Stimulated activated CD8-positive, alpha-beta memory T cell treated with anti-CD3 and anti-CD28 coated beads, Interleukin-4, amount 100 ng/mL, for 1 hour (primary cell): ENCODE measurements at places on chromosomes 3 and 15.

GRCh38 chr3:123157209-123157597, 44.5 kb upstream of the SEC22A start:
- no peak for DNase-seq

- DNase-seq, result no peak
Observed at GRCh38 chr15:84961114-84961452, 20.6 kb upstream of the PDE8A start.

DNA sequence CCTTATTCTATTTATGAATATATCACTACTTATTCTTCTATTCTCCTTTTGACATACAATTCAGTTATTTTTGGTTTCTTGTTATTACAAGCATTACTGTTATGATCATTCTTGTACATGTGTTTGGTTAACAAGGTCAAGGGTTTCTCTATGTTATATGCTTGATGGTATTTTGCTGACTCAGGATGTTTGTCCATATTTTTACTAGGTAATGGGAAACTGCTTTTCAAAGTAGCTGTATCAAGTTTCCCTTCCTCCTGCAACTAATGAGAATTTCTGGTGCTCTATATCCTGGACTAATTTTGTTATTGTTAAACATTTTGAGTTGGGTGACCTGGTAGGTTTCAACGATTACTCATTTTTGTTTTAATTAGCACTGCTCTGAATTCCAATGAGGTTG, 841.0 kb downstream of the OTOL1 start:
- no peak for DNase-seq

DNA sequence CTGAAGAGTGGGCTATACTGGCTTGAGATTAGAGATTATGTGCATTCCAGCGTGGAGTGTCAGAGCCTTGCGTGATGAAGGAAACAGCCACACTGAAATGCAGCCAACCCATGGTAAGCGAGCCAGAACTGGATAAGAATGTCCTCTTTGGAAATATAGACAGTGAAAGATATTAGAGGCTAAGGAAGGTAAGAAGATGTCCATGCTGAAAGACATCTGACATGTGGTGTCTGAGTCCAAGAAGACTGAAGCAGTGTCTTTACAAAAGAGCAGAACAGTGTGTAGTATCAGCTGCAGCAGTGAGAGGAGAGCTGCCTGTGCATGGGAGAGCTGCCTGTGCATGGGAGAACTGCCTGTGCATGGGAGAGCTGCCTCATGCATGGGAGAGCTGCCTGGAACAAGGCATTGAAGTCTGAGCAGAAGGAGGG, 672.2 kb downstream of the DIPK2A start:
- no peak for DNase-seq

DNA sequence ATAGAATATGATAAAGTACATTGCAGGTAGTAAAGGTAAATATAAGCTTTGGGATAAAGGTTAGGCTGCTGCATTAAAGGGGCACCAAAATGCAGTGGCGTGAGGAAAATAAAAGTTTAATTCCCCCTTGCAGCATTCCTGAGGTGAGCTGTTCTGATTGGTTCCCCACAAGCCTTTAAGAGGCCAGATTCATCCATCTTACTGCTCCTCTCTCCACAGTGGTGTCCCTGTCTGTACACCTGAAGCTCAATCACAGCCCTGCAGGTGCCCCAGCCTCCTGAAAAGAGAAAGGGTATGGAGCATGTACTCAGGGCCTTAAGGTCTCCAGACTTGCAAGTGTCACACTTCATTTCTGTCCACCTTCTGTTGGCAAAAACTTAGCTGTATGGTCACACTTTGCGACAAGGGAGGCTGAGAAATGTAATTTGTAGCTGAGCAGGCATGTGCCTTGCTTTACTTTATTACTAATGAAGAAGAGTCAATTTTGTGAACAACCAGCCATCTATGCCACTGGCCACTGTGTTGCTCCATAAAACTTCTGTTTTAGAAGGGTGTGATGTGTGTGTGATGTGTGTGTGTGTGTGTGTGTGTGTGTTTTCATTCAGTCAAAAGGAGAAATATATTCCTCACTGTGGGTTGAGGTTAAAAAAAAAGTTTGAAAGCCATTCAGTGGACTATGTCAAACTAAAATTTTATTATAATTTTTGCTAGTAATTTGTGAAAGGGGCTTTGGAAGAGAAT, 12.8 kb downstream of the LACTB start:
- DNase-seq, result no peak

GRCh38 chr3:143244516-143245063, 125.0 kb downstream of the CHST2 start:
- no peak for DNase-seq

GRCh38 chr3:54771050-54771449, 156.8 kb downstream of the LRTM1 start:
- no peak for DNase-seq

DNA sequence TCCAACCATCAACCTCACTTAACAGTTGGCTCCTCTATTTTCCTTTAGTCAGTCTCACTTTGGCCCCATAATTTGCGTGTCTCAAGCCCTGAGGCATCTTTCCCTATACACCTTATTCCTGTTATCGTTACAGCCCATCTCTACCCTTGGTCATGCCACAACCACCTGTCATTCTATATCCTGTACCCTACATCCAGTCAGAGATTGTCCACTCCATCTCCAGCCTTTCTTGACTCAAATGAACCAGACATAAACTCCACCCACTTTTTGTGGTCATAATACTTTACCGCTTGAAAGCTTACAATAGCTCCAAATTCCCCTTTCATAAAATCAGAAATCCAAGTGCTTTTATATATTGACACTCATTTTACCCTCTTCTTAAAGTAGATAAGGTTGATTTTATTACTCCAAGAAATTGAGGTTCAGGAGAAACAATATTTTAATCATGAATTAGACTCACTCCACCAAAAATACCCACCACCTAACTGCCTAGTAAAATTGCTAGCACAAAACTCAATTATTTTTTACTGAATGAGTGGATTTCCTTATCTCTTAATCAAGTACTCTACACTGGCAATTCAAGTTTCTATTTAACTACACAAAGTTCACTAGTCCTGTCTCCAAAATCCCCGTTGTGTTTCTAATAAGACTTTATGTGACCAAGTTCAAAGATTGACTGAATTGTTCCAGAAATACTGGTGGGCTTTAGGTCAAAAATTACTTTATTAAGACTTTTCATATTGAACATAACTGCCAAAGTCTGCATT, 9.1 kb downstream of the CCR4 start:
- DNase-seq, result no peak

DNA sequence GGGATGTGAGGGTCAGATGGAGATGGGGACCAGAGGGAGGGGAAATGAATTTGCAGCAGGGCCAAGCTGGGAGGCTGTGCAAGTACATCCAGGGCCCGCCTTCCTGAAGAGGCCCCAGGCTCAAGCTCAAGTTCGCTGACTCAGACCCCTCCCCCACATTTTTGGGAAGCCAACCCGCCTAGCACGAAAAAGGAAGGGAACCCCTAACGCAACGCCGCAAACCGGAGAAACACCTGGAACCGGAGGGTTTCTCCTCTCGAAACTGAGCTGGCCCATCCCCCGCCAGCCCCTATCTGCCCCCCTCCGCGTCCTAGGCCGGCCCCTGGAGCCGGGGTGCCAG, 624 bp downstream of the AP3B2 start:
- no peak for DNase-seq
